ENCODE measurements at places on chromosomes 4 and X.

DNA sequence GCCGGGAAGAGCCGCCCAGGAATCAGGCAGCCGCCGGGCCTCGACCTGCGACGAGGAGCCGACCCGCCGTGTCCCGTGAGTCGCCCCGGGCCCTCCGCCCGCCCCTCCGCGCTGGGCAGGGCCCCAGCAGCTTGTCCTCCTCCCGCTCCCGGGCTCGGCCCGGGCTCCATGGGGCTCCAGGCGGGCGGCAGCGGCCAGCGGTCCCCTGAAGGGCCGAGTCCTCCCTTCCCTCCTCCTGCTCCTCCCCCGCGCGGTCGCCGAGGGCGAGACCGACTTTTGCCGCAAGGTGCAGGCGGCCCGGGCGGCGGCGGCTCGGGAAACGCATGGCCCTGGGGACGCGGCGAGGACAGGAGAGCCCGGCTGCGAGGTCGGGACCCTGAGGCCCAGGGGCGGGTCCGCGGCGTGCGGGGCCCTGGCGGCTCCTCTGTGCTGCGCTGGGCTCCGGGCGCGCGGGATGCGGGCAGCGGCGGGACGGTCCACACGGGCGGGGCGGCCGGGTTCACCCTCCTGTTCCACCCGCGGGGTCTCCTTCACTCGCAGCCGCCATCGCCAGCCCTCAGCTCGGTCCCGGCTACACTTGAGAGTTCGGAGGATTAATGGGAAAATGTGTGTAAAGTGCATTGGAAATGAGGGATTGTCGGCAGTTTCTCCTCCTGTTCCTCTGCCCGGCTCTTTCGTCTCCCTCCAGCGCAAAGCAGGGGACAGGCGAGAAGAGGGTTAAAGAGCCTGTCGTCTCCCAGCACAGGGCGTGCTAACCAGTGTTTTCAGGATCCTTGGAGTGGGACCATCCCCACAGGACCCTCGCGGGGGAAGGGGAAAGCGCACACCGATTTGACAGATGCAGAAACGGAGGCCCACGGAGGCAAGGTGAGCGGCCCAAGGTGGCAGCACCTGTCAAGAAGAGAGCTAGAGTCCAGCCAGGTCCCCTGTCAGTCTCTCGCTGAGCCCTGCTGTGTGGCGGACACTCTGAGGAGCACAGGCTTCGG lies 16.6 kb upstream of the ZNF718 start:
- no peak for DNase-seq

DNA sequence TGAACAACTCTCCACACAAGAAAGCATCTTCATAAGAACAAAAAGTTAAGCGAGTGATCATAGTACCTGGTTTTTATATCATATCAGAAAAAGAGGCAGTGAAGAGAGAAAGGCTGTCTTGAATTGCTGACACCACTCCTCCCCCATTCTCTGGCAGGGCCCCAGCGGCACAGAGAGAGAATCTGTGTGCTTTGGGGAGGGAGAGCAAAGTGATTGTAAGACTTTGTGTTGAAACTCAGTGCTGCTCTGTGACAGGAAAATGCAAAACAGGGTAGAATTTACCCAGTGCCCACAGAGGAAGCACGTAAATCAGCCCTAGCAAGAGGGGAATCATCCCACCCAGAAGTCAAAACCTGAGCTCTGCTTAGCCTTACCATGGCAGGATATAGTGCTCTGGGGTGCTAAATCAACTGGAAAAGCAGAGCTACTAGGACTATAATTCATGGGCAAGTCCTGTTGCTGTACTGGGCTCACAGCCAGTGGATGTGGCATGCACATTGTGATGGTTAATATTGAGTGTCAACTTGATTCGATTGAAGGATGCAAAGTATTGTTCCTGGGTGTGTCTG lies 174.6 kb downstream of the PRR32 start:
- DNase-seq: no peak

DNA sequence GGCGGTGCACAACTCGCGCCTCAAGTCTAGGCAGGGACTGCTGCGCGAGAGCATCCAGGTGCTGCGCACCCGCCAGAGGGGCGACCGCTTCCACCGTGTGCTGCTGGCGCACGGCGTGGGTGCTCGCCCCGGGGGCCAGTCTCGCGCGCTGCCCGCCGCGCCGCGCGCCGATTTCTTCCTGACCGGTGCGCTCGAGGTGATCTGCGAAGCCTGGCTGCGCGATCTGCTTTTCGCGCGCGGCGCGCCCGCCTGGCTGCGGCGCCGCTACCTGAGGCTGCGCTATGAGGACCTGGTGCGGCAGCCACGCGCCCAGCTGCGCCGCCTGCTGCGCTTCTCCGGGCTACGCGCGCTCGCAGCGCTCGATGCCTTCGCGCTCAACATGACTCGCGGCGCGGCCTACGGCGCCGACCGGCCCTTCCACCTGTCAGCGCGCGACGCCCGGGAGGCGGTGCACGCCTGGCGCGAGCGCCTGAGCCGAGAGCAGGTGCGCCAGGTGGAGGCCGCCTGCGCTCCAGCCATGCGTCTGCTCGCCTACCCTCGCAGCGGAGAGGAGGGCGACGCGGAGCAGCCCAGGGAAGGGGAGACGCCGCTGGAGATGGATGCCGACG lies 1.3 kb downstream of the CHST7 start:
- DNase-seq: peak; percentile 19

- no peak for DNase-seq
Measured at GRCh38 chrX:22526339-22526738, 253.6 kb downstream of the CBLL2 start.

GRCh38 chr4:106017975-106018374 lies 122.7 kb downstream of the NPNT start:
- no peak for DNase-seq

All from T-helper 22 cell (primary cell).